ENCODE measurements at places on chromosomes 2 and 18. TPM values are rescaled to one million over a fixed set of nuclear protein-coding genes. Genes with fewer than 3 reads are reported as not detected.

Gene FOXI3
- polyA plus RNA-seq: not detected

Gene KIF5C
- polyA plus RNA-seq: 10.2 TPM

Gene MYOM1
- polyA plus RNA-seq: 18.2 TPM

Gene TXNDC9
- 7.0 TPM for polyA plus RNA-seq

Gene ELOA2
- not detected for polyA plus RNA-seq

Gene NETO1
- 0.26 TPM for polyA plus RNA-seq

Gene GALR1
- polyA plus RNA-seq: under 0.01 TPM

Gene CLEC4F
- polyA plus RNA-seq: 0.49 TPM

Gene KRCC1
- polyA plus RNA-seq: 21.2 TPM

Gene HRH4
- not detected for polyA plus RNA-seq

Gene CD207
- polyA plus RNA-seq: 0.16 TPM

Gene CHST9
- polyA plus RNA-seq: 17.2 TPM

Gene CXCR1
- polyA plus RNA-seq: 0.09 TPM

Gene CNPPD1
- polyA plus RNA-seq: 28.0 TPM

Gene CFAP221
- polyA plus RNA-seq: 25.3 TPM
